WERI-Rb-1 (cell line): ENCODE measurements at places on chromosomes 7 and 10.

DNA sequence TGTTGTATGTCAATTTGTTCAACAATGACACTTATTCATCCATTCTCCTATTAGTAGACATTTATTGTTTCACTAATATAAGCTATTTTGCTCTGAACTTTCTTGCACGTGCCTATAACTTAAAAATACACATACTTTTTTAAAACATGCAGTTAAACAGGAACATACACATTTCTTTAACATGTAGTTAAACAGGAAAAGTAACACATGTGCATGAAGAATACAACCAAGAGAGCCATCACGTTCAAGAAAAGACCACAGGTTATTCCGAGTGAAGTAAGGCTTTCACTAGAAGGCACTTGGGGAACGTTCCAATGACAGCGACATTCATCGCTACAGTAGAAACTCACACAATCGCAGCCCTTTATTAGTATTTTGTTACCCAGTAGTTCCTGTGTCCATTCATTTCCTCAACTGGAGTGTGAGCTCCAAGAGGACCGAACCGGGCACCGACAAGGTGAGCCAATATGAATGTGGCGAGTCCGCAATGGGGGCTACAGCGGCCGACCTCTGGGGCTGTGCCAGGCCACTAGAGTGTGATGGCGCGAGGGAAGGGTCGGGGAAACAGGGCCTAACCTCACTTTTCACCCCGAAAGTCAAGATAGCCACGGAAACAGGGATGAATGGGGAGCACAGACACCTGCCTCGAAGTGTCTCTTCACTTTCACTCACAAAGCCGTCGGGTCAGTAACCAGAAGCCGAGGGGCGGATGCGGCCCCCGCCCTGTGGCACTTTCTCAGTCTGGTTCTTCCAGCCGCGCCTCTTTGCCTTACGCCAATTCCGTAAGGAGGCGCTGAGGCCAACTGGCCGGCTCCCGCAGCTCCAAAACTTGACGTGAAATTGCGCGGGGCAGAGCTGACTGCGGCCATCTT lies 775 bp upstream of the SEPTIN7 start:
- DNase-seq: peak; percentile 90

GRCh38 chr10:22544325-22545068 lies 169.9 kb downstream of the PIP4K2A start:
- no peak for DNase-seq

DNA sequence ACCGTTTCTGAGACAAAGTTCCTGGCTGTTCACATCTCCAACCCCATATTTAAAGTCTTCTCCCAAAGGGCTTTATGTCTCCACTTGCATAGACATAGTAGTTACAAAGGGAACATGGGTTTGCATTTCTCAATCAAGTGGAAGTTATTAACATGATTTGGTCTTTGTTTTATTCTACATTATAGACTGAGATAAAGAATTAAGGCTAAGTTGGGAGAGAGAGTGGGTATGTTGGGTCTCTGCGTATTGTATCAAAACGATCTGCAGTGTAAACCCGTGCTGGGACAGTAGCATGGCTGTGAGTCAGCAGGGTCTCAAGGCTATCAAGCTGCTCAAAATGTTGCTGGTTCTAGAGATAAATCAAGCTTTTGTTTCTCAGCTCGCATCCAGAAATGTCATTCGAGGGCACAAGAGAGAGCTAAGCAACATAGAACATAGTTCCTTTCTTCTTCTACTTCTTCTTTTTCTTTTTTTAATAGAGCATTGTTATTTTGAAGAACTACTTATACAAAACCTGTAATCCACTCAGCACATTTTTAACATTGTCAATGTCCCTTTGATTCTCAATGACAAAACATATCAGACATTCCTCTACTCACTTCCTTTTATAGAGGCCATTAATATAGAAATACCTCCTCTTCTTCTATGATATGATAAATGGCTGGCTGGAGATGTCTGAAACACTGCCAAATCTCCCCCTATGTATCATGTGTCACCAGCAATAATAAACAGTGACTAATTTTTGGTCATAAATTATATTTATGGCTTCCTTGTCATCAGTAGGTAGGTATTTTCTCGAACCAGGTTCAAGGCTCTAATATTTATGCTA lies 34.5 kb upstream of the RHOBTB1 start:
- no peak for DNase-seq

- no peak for DNase-seq
Measured at GRCh38 chr10:110170142-110170971, 37.0 kb upstream of the MXI1 start.

- no peak for DNase-seq
Measured at GRCh38 chr10:8060010-8060703, 5.7 kb downstream of the GATA3 start.

GRCh38 chr7:30931161-30931928 lies 19.7 kb downstream of the AQP1 start:
- no peak for DNase-seq

GRCh38 chr10:75398200-75398691 lies 3.3 kb downstream of the ZNF503 start:
- no peak for DNase-seq

DNA sequence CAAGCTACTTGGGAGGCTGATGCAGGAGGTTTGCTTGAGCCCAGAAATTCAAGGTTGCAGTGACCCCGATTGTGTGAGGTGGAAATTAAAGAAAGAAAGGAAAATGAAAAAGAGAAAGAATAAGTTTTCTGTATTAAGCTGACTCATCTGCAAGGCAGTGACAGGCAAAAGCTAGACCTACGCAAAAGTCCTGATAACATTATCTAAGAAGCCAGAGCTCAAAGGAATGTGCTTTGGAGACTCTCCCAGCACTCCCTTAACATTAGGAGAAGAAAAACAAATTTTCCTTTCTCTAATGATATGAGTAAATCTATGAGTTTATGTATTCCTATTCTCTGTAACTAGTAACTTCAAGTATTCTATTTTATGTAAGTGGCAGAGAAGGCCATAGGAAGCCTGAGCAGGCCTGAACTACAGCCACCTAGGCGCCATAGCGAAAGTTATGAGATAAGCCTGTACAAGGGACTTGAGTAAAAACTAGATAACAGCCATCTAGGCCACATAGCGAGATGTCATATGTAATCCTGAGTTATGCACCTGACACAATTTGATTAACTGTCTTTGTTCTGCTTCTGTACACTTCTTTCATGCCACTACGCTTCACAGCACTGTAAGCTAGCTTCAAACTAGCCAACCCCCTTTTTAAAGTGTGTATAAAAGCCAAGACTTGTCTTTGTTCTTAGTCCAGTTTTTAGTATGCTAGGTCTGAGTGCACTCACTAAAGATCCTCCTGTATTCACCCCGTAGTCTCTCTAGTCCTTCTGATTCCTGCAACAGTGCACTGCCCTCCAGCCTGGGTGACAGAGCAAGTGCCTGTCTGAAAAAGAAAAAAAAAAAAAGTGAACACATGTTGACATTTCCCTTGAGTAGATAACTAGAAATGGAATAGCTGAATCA lies 9.4 kb upstream of the ZWINT start:
- DNase-seq: no peak

DNA sequence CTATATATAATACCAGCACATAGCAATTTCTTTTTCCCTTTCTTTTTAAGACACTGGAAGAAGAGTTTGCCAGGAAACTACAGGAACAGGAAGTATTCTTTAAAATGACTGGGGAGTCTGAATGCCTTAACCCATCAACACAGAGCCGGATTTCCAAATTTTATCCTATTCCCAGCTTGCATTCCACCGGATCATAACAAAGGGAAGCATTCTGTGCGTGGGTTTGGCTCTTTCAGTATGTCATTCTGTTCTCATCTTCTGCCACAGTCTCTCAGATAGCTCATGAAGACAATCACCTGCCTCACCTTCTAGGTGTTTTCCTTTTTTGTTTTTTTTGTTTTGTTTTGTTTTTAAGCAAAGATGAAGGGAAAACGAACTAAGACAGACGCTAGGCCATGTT lies 58.6 kb downstream of the SLK start:
- no peak for DNase-seq

DNA sequence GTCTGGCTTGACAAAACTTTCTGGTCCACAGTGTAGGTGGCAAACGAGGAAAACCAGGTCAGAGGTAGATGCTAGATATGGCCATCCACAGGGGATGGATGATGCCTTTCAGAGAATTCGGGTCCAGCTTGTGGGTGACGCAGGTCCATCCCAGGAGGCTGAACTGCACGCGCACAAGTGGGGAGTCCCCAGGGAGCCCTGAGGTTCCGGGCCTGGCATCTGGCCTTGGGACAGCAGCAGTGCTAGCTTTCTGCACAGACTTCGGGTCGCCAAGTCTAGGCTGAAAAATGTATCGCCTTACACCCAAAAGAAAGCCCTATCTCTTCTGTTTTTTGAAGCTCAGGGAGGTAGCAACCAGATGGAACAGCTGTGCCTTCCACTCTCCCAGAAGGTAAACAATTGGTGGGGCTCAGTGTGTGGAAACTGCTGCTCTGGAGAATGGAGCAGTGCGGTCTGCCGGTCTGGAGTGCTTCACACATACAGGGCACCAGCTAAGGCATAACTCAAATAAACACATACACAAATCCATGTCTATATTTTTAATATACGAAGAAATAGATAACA lies 119.3 kb upstream of the ACBD5 start:
- no peak for DNase-seq
